ENCODE measurements at places on chromosomes 2 and 18.

DNA sequence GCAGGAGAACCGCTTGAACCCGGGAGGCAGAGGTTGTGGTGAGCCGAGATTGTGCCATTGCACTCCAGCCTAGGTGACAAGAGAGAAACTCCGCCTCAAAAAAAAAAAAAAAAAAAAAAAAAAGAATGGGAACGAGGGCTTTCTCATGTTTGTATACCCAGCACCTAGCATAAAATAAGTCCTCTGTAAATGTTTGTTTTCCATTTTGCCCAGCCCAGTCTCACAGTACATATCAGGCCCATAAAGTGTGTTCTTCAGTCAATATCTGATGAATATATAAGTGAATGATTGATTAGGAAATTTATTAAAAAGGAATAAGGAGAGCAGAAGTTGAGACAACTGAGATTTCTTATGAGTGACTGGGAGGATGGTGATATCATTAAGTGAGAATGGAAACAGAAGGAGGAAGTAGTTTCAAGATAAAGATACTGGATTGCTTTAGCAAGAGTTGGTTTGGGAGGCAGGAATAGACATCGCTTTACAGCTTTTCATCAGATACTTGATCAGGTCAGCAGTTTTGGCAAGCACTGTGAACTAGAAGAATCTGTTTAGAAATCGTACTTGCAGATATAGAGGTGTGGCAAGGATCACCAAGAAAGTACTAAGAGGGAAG lies 327.5 kb downstream of the KIAA1328 start:
- DNase-seq, result no peak

GRCh38 chr2:132429941-132430573 lies 13.5 kb downstream of the GPR39 start:
- no peak for DNase-seq

DNA sequence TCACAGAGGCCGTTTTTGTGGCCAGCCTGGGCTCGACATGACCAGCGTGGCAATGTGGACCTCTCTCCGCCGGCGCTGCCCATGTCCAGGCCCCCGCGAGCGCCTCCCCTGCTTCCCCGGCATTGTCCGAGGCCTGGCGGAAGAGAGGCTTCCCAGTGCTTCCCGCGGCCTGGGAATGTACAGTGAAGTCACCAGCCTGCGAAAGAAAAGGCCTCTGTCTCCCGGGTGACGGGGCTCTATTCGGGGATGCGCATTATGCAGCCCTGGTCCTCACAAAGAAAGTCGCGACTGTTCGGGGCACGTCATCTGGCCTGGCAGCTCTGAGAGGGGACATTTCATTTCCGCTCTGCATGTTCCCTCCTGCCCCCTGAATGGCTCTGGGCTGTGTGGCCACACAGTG lies 109.2 kb upstream of the AGAP1 start:
- no peak for DNase-seq

- no peak for DNase-seq
Observed at GRCh38 chr2:21646345-21646744, 522.6 kb downstream of the TDRD15 start.

DNA sequence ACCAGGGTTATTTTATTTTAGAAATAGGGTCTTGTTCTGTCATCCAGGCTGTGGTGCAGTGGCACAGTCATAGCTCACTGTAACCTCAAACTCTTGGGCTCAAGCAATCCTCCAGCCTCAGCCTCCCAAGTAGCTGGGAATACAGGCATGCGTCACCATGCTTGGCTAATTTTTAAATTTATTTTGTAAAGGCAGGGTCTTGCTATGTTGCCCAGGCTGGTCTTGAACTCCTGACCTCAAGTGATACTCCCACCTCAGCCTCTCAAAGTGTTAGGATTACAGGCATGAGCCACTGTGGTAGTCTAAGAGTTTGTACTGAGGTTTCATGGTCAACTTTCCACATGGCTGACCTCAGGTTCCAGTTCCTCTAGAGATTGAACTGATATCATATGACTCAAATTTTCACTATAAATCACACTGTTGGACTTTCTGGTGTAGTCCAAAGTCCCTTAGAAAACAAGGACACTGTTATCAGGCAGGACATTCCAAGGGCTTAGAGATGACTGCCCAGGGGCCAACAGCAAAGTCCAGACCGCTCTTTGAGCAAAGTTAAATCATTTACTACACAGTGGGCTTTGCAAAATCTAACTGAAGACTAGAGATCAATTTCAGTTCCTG lies 82.0 kb upstream of the MEX3C start:
- DNase-seq, result no peak

- peak; percentile 88 for DNase-seq
Observed at GRCh38 chr18:61581578-61582201, 248.5 kb downstream of the CDH20 start.

GRCh38 chr2:229443141-229443540 lies 172.1 kb upstream of the PID1 start:
- DNase-seq, result no peak

GRCh38 chr2:149629026-149629425 lies 41.5 kb upstream of the MMADHC start:
- no peak for DNase-seq

DNA sequence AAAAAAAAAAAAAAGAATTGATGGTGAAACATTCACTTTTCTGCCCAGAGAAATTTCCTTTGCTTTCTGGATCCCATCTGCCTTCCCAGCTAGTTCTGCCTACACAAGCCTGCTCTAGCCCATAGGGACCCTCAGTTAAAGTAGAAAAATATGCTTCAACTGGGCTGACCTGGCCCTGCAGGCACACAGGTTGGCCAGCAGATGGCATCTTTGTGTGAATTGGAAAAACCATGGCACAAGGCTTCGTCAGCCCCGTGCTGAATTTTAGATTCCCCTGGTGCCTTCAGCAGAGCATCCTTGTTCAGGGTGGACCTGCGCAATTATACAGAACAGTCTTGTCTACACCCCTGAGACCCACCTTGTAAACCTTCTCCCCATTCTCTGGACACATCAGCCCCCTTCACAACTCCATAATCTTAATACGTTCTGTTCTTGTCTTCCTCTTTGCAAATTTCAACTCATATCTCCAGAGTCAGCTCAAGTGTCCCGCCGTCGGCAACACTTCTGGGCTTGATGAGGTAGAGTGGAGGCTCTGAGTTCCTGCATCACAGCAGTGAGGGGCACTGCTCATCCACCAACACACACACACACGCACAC lies 114.5 kb downstream of the INSIG2 start:
- DNase-seq, result no peak

DNA sequence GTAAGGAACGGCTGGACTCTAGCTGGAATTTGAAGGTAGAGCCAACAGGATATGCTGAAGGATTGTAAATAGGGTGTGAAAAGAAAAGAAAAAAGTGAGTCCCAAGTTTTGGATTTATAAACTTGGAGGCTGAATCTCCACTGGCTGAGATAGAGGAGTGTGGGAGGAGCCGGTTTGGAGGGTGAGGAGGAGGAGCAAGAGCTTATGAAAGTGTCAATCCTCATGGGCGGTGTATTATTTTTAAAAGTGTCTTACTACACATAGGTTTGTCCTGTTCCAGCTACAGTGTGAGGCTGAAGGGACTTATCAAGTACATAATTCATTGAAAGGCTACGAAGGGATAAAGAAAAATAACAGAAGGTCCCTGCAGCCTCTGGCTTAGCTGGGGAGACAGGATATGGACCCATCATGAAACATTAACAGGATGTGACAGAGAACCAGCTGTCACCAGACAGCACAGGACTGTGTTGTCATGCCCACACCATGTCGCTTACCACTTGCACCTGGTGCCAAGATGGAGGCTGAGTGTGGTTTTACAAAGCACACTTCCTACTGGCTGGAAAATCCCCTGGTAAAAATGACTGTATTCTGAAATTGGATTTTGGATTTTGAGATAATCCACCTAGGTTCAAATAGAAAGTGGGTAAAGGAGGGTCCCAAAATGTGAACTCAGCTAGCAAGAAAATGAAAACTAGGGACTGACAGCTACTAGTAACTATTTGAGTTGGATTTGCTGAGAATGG lies 2.5 kb upstream of the MREG start:
- DNase-seq, result no peak

- DNase-seq, result peak; percentile 67
Observed at GRCh38 chr18:79400591-79401381, 5.1 kb downstream of the NFATC1 start.

GRCh38 chr18:63299837-63300745 lies 19.5 kb downstream of the BCL2 start:
- DNase-seq, result no peak

GRCh38 chr2:24024018-24024417 lies 14.1 kb downstream of the MFSD2B start:
- DNase-seq, result no peak

- DNase-seq, result no peak
Observed at GRCh38 chr18:80143881-80144280, 34.8 kb downstream of the ADNP2 start.

- DNase-seq, result no peak
Observed at GRCh38 chr2:181072486-181073235, 92.3 kb downstream of the UBE2E3 start.

- no peak for DNase-seq
Observed at GRCh38 chr18:58572680-58573079, 56.2 kb downstream of the ALPK2 start.

DNA sequence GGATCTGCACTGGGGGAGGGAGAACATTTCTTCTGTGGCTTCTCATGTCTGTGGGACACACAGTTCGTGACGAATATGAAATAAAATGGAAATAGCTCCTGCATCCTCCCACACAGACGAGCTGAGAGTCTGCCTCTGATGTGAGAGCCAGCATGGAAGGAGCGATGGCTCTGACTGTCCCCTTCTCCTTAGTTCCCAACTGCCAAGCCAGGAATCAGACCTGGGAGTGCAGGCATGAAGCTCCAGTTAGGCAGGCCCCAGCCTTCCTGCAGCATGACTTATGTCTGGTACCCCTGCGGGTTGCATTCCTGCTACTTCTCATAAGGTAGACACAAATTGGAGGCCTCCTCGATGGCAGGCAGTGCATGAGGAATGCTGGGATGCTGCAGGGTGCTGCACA lies 56.2 kb downstream of the PRKCE start:
- no peak for DNase-seq

DNA sequence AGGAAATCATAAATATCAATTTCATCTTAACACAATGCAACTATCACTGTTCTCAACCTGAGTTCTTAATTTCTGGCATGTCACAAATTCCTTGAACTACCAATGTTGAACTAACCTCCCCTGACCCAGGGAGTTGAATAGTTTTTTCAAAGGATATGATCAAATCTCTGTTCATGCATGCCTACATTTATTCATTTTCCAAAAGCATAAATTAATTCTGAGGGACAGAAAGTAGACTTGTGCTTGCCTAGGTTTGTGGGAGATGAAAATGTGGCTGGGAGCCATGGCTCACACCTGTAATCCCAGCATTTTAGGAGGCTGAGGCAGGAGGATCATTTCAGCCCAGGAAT lies 175.7 kb downstream of the TGIF1 start:
- DNase-seq, result no peak

DNA sequence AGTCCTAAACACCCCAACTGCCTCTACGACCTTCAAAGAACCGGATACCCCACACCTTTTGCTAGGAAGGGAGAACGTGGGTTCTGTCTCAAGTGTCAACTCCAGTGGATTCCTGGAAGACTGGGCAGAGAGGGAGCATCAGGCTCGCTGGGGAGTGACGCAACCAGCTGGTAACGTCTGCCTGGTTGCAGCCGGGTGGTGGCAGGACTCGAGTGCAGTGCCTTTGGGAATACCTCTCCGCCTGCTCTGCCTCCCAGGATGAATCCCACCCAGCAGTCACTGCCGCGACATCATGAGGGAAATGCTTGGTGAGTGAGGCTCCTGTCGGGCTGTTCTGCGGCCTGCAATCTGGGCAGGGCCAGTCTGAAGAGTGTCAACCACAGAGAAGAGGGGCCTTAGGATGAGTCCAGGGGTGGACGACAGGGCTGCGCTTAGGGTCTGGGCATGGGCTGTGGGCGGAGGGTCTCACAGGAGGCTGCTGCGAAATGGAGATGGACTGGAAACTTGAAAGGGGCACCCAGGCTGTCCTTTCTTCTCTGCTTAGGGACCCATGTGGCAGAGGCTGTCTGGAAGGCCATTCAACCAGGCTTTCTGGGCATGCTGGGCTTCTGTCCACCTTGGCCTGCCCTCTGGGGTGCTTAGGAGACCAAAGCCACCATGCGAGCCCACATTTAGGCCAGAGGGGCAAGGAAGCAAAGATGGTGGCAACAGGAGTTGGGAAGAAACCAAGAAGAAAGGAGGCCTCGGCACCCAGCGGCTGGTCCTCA lies 12.9 kb downstream of the GPR17 start:
- peak; percentile 43 for DNase-seq

GRCh38 chr2:81481994-81482368 lies 1177.4 kb upstream of the LRRTM1 start:
- no peak for DNase-seq

DNA sequence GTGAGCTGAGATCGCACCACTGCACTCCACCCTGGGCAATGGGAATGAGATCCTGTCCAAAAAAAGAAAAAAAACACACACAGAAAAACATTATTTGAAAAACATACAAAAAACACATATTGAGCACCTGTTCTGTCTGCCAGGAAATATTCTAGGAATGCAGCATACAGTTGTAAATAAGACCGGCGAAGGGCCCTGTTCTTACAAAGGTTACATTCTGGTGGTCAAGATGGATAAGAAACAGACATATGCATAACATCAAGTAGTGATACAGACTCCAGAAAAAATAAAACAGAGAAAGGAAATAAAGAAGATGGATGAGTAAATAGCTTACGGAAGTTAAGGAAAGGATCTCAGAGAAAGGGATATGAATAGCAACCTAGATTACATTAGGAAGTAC lies 159.8 kb downstream of the GALNT3 start:
- DNase-seq, result no peak

- DNase-seq, result peak; percentile 28
Observed at GRCh38 chr2:215624423-215624829, 188.6 kb upstream of the FN1 start.

DNA sequence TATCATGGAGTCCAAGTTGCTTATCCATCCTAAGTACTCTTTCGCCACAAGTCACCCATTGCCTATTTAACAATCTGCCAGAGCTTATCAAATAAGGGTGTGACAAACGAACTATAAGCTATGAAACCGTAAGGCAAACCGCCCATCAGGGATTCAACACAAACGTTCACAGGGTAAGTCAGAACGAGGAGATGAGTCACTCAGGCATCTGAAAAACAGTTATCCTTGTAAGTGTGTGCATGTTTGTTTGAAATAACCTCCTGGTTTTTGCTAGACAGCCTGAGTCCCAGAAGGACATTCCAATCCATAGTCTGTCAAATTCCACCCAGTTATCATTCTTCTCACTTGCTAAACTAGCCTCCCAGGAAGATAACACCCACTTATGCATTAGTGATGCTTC lies 299.1 kb downstream of the PAX3 start:
- DNase-seq, result no peak

- no peak for DNase-seq
Observed at GRCh38 chr2:37645836-37646235, 25.6 kb downstream of the CDC42EP3 start.

GRCh38 chr2:237405006-237405559 lies 8.9 kb downstream of the COL6A3 start:
- no peak for DNase-seq

DNA sequence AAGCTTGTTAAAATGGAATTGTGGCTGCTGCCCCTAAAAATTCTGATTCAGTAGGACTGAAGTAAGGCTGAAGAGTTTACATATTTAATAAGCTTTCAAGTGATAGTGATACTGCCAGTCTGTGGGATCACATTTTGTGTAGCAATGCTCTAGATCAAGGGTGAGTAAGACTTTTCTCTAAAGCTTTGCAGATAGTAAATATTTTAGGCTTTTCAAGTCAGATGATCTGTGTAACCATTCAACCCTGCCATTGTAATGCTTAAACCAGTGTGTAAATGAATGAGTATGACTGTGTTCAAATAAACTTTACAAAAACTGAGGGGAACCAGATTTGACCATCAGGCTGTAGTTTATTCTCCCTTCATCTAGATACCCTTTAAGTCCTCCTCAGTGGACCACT lies 92.7 kb downstream of the PIK3C3 start:
- DNase-seq, result no peak
